Stomach (tissue), 19 donors: ENCODE measurements at places on chromosomes 2 and 18. TPM values are rescaled to one million over a fixed set of nuclear protein-coding genes. Genes with fewer than 3 reads are reported as not detected.
A peak's percentile ranks its signal among the peaks of the same experiment; 100 is the strongest.

The TET3 gene
- 31.5 TPM for total RNA-seq

The UGT1A8 gene
- total RNA-seq = not detected

The CABYR gene
- 9.4 TPM for total RNA-seq

The TMEM214 gene
- total RNA-seq = 89.5 TPM

The MYO5B gene
- 54.5 TPM for total RNA-seq

The CD207 gene
- not detected for total RNA-seq

The SLC9A2 gene
- 5.3 TPM for total RNA-seq

The ANKRD29 gene
- total RNA-seq = 1.2 TPM

The TUBB8B gene
- total RNA-seq = not detected

The FBLN7 gene
- not detected for total RNA-seq

The GKN2 gene
- 16.5 TPM for total RNA-seq

The CPS1 gene
- total RNA-seq = 14.9 TPM

The GREB1L gene
- total RNA-seq = 0.43 TPM

The MEP1B gene
- total RNA-seq = not detected

GRCh38 chr2:29042561-29043075 is 31.7 kb downstream of the PCARE start:
- H3K4me1 ChIP-seq = no peaks in the 10 kb centered on the region
- DNase-seq = no peak
- H3K36me3 ChIP-seq = no peaks in the 10 kb centered on the region
- H3K27me3 ChIP-seq = no peaks in the 10 kb centered on the region
- H3K27ac ChIP-seq = no peak overlapping the region

DNA sequence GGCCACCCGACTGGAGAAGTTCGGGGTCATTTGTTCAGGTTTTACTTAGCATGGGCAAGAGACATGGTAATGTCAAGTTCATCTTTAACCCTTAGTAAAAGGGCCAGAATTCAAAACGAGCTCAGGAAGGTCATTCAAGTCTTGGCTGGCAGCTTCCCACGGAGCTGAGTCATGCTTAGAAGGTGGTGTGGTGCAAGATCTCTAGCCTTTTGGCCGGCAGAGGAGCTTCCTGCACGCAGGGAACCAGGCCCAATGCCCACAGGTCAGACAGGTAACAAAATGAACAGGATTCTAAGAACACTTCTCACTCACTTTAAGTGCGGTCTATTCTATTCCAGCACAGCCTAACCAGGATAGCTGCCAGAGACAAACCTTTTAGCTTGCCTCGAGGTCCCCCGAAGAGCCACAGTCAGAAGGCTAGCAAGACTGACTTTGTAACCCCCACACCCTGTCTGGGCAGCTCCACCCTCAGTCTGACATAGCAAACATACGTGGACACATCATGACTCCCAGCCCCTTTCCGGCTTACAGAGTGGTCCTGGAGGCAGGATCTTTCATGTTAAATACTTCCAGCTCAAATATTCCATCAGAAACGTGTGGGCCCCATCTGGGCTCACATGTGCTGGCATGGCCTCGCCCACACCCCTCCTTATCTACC is 292.7 kb downstream of the BCL11A start:
- no peak overlapping the region for H3K4me3 ChIP-seq
- no peaks in the 10 kb centered on the region for H3K36me3 ChIP-seq
- H3K27me3 ChIP-seq = no peaks in the 10 kb centered on the region
- DNase-seq = no peak
- H3K4me1 ChIP-seq = no peaks in the 10 kb centered on the region

DNA sequence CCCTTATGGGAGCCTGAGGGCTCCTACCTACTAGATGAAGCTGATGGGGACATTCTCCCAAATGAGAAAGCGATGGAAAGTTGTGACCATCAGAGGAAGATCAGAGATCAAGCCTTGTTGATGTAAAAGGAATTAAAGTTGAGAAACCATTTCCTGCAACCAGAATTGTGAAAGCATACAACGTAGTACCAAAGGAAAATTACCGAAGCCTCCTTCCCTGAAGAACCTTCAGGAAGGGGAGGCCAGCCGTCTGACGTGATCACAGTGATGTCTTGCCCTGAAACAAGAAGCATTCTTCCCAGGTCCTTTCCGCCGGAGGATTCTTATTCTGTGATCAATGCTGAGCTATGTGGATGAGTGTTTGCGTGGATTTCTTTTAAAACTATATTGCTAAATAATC is 211.6 kb upstream of the TNP1 start:
- peaks cover 10% of the 10 kb centered on the region for H3K4me1 ChIP-seq
- DNase-seq = no peak
- peak overlapping the region; percentile 44 for H3K27ac ChIP-seq
- no peaks in the 10 kb centered on the region for H3K27me3 ChIP-seq
- H3K36me3 ChIP-seq = no peaks in the 10 kb centered on the region

- H3K4me1 ChIP-seq = no peaks in the 10 kb centered on the region
- no peaks in the 10 kb centered on the region for H3K27me3 ChIP-seq
- no peak overlapping the region for H3K4me3 ChIP-seq
- no peaks in the 10 kb centered on the region for H3K36me3 ChIP-seq
- no peak overlapping the region for H3K27ac ChIP-seq
- peak; percentile 7 for DNase-seq
These were observed 87.2 kb downstream of the CAMKMT start for GRCh38 chr2:44448860-44449527.

DNA sequence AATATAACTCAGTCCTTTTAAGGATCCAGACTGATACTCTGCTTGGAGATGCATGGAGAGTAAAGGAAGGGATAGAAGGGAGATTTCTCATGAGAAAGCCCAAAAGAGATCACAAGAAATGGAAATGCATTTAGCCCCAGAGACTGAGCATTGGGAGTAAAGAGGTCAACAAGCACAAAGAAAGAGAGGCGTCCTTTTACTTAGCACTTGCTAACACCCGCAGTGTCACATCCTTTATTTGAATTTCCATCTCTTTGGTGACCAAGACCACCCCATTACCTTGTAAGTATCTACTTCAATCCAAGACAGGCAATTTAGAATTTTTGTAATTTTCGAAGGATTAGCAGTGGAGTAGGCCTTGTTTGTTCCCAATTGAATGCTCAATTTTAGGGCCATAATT is 111.8 kb upstream of the DCC start:
- H3K27me3 ChIP-seq = no peaks in the 10 kb centered on the region
- no peak for DNase-seq
- no peaks in the 10 kb centered on the region for H3K4me1 ChIP-seq
- H3K36me3 ChIP-seq = no peaks in the 10 kb centered on the region
- no peak overlapping the region for H3K4me3 ChIP-seq

GRCh38 chr2:126886211-126886915 is 12.3 kb upstream of the TEX51 start:
- no peak overlapping the region for H3K27ac ChIP-seq
- H3K27me3 ChIP-seq = peaks cover 10% of the 10 kb centered on the region
- peak overlapping the region; percentile 35 for H3K4me3 ChIP-seq
- H3K4me1 ChIP-seq = peaks cover 5% of the 10 kb centered on the region
- peak; percentile 93 for DNase-seq
- no peaks in the 10 kb centered on the region for H3K36me3 ChIP-seq

GRCh38 chr2:171173087-171173486 is 12.4 kb upstream of the TLK1 start:
- no peaks in the 10 kb centered on the region for H3K27me3 ChIP-seq
- no peaks in the 10 kb centered on the region for H3K4me1 ChIP-seq
- no peak for DNase-seq
- H3K27ac ChIP-seq = no peak overlapping the region

DNA sequence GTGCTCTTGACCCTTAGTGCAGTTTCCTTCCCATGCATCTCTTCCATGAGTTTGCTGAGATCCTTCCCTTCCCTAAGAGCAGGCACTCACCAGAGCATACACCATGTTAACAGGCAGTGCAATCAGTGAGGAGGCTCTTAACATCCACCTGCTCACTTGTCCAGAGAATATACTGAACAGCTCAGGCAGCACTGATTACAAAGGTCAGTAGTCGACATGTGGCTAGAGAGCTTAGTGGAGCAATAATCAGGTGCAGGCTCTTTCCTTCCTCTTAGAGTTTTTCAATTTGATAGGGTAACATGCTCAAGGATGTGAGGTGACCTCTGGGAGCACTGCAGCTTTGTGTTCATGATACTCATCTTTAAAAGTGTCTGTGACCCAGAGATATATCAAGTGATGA is 144.1 kb upstream of the SETBP1 start:
- no peak overlapping the region for H3K27ac ChIP-seq
- peaks cover 7% of the 10 kb centered on the region for H3K4me1 ChIP-seq

DNA sequence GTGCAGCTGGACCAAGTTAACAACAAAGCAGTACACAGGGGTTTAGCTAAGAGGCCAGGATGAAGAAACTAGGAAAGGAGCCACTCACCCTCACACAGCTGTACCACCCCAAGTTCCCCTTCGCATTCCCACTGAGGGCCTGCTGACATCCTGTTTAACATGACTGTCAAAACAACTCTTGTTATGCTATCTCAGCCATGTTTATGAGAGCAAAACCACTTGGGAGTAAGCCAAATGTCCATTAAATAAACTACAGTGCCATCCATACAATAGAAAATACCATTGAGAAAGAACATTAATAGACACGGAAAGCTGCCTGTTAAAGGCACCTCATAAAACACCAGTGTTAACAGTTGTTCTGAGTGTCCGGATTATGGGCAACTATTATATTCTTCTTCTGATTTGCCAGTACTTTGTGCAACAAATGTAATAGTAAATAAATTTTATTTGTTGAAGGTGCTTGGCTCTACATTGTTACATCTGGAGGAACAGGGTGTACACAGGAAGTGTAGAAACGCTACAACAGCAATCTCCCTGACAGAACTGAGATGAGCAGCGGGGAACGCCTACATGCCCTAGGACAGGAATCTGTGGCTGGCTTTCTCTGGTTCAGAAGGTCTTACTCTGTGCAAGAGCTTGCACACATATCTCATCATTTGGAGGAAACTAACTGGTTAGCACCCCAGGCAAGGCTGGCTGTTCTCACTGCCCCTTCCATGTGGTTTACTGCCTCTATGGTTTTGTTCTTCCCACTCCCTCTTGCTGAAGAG is 85.6 kb downstream of the EHD3 start:
- no peak overlapping the region for H3K27ac ChIP-seq
- H3K27me3 ChIP-seq = no peaks in the 10 kb centered on the region
- peak; percentile 42 for DNase-seq
- no peak overlapping the region for H3K4me3 ChIP-seq
- H3K4me1 ChIP-seq = peaks cover 12% of the 10 kb centered on the region
- H3K36me3 ChIP-seq = no peaks in the 10 kb centered on the region

- peak; percentile 51 for DNase-seq
These were observed 2.8 kb downstream of the FZD5 start for GRCh38 chr2:207766697-207767460.

GRCh38 chr2:2707206-2707991 is 376.3 kb upstream of the MYT1L start:
- DNase-seq = no peak
- no peak overlapping the region for H3K27ac ChIP-seq
- no peaks in the 10 kb centered on the region for H3K4me1 ChIP-seq
- H3K4me3 ChIP-seq = no peak overlapping the region

DNA sequence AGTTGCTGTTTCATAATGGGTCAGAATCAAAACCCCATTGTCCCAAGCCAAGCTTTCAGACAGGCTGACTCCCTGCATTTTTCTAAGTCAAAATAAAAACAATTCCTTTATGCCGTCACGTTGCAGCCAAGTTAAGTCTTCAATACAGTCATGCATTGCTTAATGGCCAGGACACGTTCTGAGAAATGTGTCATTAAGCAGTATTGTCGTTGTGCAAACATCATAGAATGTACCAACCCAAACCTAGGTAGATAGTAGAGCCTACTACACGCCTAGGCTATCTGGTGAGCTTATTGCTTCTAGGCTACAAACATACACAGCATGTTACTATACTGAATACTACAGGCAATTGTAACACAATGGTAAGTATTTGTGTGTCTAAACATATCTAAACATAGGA is 160.4 kb upstream of the FOSL2 start:
- no peak overlapping the region for H3K4me3 ChIP-seq
- no peaks in the 10 kb centered on the region for H3K36me3 ChIP-seq
- peaks cover 59% of the 10 kb centered on the region for H3K4me1 ChIP-seq
- H3K27me3 ChIP-seq = no peaks in the 10 kb centered on the region
- peak overlapping the region; percentile 77 for H3K27ac ChIP-seq
- DNase-seq = peak; percentile 77

GRCh38 chr18:49030692-49031443 is 80.1 kb upstream of the SMAD7 start:
- H3K4me1 ChIP-seq = no peaks in the 10 kb centered on the region
- H3K36me3 ChIP-seq = no peaks in the 10 kb centered on the region
- no peaks in the 10 kb centered on the region for H3K27me3 ChIP-seq
- no peak for DNase-seq

DNA sequence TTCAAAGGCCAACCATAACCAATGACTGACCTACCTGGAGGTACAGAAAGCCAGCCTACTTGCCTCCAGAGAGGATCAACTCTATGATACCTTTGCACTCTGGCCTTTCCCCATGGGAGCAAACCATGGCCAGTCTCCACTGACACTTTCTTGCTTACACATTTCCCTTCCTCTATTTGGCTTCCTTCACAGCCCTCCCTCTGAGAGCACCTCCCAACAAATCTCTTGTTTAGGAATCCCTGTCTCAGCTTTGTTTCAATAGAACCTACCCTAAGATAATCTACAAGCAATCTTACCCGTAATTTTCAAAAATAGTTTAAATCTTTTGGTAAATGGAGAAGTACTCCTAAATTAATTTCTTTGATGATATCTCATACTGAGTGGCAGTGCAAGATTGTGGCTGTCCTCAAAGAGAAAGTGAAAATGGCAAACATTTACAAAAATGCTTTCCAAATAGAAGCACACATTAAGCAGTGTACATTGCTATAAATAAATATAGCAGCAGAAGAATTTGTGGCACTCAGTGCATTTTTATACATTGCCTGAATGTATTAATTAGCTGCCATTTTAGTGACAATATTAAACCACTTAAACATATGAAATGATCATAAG is 140.6 kb downstream of the CCDC148 start:
- no peak overlapping the region for H3K4me3 ChIP-seq
- no peak for DNase-seq
- peak overlapping the region; percentile 28 for H3K27ac ChIP-seq
- H3K4me1 ChIP-seq = no peaks in the 10 kb centered on the region
- no peaks in the 10 kb centered on the region for H3K36me3 ChIP-seq
- no peaks in the 10 kb centered on the region for H3K27me3 ChIP-seq

DNA sequence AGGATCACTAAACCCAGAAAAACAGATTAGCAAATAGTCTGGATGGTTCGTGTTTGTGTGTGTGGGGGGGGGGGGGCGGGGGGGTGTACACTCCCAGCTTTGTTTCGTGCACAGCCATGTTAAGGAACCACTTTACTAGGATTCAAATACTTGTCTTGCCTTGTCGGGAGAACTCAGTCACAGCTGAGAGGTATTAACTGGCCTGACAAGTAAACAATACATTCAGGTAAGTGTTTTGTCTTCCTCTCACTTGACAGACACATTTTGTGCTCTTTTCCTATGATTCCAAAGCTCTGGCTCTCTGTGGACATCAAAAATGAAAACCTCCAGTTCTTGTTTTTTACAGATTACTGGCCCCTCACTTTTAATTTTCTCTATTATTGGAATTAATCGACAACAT is 173.5 kb downstream of the LRP1B start:
- no peak overlapping the region for H3K4me3 ChIP-seq

DNA sequence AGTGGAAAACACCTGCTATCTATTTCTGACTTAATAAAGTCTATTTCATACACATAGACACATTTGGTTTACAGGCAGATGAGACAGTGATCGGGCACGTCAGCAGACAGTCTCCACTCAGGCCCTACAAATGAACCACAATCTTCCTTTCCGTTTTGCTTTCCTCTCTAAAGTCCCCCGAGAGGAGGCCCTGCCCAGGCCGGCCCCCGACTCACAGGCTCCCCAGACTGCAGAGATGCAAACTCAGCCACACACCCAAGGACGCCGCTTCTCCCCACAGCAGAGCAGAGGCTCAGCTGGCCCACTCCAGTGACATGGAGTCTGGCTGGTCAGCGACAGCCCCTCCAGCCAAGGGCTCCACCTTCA is 9.3 kb upstream of the MTERF4 start:
- H3K4me1 ChIP-seq = no peaks in the 10 kb centered on the region
- no peak overlapping the region for H3K27ac ChIP-seq
- H3K4me3 ChIP-seq = no peak overlapping the region
- no peaks in the 10 kb centered on the region for H3K27me3 ChIP-seq
- DNase-seq = no peak
- peaks cover 14% of the 10 kb centered on the region for H3K36me3 ChIP-seq
